ENCODE measurements at places on chromosomes 4 and X.

DNA sequence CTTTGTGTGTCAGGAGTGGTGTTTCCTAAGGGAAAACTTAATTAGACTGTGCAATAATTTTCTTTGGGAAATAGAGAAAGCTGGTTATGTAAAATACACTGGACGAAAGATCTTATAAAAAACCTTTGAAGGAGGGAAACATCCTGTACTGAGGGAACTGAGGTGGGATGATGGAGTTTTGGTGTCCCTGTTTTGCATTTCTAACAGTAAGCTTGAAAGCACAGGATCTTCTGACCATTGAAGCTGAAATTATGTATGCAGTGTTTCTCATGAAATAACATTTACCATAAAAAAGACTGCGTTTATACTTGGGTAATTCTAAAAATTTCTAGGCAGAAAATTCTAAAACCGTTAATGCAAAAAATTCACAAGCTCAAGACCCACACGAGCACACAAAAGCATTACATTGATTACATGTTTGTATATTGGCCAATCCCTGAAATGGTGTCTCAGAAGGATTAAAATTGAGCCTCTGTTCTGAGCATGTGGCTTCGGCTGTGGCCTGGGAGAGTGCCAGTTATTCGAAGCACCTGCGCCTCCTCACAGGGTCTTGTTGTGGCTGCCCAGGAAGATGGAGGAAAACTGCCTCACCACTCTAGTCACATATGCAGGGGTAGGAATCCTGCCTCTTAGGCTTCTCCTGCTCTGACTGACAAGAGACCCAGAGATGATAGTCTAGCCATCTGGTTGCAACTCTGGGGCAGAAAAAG, 49.5 kb downstream of the JADE3 start:
- DNase-seq: no peak

DNA sequence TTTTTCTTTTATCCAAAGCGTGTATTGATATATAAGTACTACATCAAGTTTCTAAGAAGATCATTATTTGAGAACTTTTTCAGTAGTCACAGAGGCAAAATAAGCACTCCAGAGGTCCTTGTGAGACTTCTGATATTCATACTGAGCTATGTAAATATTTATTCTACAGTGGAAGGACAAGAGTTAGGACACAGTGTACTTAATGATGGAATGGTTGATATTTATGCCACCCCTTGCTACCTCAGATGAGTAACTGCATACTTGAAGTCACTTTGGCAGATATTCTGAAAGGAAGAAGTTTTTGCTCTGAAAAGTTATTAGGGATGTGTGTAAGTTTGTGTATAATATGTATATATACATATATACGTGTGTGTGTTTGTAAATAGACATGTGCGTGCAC, 30.3 kb downstream of the MAGEA1 start:
- no peak for DNase-seq

GRCh38 chr4:73541251-73541650, 59.7 kb downstream of the AFM start:
- DNase-seq: no peak

GRCh38 chrX:7635604-7636003, 207.4 kb upstream of the VCX start:
- DNase-seq: no peak

DNA sequence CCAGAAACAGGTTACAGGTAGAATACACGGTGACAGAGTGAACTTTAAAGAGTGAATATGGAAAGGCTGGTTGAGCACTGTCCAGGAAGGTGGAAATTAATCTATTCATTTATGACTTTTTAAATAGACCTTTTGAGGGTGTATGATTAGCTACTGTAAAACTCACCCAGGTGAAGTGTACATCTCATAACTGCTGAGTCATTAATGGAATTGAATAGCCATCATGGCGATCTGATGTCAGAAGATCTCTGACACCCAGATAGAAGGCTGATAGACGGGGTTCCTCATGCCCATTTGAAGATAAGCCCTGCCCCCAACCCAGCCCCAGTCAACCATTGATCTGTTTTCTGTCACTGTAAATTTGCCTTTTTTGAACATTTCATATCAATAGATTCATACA, 84.0 kb downstream of the PRSS12 start:
- DNase-seq: no peak

DNA sequence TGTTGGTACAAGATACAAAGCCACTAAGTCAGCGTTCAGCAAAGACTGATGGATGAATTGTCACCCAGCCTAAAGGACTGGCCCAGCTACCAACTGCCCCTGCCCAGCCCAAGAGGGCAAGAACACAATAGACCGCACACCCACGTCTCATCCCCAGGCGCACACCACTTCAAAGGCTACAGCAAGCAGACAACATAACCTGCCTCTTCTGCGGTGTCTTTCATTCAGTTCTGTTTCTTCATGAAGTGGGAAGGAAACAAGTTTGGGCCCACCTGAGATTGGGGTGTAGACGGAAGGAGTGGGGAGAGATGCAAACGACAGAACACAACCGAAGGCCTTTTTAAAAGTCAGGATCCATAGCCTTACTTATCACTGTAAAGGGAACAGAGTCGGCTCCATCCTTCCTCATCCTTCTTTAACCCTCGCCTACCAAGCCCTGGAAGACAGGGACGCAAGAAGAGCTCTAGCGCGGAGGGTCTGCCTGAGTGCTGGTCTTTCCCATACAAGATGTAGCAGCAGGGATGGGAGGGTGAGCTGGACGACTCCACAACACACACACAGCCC, 691 bp downstream of the SCARB2 start:
- DNase-seq: no peak

GRCh38 chr4:162836773-162837172, 329.9 kb downstream of the NAF1 start:
- DNase-seq: no peak

DNA sequence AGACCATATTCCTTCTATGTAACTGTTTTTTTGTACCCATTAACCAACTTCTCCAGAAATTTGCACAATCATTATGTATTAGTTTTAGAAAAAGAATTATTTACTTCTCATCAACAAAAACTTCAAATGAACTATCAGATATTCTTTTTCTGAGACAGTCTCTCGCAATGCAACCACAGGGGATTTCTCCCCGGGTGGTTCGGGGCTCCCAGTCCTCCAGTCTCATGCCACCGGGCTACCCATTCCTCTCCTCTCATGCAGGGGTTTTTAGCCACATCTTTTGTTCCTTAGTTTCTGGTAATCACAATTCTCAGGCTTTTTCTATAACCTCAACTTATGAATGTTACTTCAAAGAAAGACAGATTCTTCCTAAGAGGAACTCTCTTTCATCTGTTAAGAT, 46.6 kb upstream of the CLNK start:
- DNase-seq: no peak

Data from stimulated activated effector memory CD8-positive, alpha-beta T cell treated with anti-CD3 and anti-CD28 coated beads, Interleukin-12 subunit alpha, Interleukin-12 subunit beta, amount 100 ng/mL, for 72 hours (primary cell).